ENCODE measurements at places on chromosomes 2 and 18.

DNA sequence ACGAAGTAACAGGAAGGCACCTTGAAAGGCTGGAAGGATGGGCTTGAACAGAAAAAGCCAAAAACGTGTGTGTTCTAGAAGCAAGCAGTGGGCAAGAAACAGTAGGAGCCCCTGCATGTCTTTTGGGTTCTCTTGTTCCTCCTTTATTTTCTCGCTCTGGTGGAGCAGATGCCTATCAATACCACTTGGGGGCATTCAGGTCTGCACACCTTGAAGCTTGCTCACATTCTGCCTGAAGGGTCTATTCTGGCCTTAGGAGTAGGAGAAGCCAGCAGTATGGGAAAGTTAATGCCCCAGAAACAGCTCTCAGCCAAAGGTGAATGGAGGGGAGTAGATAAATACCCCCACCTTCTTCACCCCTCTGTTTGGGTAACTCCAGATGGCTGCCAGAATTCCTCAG lies 204.5 kb downstream of the TXNL1 start:
- DNase-seq, result no peak

DNA sequence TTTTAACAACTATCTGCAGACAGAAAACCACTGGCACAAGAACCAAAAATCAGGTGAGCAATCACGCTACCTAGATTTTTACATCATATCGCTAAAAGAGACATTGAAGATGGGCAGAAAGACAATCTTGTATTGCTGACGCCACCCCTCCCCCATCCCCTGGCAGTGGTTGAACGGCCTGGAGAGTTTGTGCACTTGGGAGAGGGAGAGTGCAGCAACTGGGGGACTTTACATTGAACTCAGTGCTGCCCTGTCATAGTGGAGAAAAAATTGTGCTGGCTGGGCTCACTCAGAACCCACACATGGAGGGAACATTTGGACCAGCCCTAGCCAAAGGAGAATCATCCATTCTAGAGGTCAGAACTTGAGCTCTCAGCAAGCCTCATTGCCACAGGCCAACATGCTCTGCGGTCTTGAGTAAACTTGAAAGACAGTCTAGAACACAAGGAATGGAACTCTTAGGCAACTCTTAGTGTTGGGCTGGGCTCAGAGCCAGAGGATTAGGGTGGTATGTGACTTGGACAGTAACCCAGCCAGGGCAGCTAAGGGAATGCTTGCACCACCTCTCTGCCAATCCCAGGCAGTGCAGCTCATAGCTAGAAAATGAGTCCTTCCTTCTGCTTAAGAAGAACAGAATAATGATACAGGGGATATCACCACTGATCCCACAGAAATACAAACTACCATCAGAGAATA lies 220.0 kb upstream of the CYP26B1 start:
- DNase-seq, result peak; percentile 19

DNA sequence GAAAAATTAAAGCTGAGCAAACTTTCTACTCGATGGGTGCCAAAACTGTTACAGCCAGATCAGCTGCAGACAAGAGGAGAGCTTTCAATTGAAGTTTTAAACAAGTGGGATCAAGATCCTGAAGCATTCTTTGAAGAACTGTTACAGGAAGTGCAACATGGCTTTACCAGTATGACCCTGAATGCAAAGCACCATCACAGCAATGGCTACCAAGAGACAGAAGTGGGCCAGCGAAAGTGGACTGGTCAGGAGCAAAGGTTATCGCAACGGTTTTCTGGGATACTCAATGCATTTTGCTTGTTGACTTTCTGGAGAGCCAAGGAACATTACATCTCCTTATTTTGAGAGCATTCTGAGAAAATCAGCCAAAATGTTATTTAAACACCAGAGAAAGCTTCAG lies 9.1 kb upstream of the SERPINB5 start:
- DNase-seq, result no peak

GRCh38 chr2:96495982-96496629 lies 9.1 kb downstream of the NEURL3 start:
- DNase-seq, result no peak

GRCh38 chr2:103402944-103403343 lies 641.1 kb downstream of the TMEM182 start:
- DNase-seq, result no peak

GRCh38 chr2:65436824-65437221 lies 4.4 kb upstream of the SPRED2 start:
- no peak for DNase-seq

DNA sequence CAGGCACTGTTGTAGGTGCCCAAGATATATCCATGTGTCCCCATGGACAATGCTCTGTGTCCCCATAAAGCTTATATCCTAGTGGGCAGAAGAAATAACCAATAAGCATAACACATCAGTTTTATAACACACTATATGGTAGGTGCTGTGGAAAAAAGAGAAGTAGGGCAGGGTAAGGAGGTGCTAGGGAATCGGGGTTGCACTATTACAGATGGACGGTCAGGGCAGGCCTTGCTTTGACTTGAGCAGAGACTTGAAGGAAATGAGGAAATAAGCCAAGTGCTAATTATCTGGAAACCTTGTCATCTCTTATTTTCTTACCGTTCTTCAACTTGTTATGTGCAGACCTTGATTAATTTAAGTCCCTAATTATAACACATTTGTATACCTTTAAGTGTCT lies 82.0 kb downstream of the PHLPP1 start:
- no peak for DNase-seq

DNA sequence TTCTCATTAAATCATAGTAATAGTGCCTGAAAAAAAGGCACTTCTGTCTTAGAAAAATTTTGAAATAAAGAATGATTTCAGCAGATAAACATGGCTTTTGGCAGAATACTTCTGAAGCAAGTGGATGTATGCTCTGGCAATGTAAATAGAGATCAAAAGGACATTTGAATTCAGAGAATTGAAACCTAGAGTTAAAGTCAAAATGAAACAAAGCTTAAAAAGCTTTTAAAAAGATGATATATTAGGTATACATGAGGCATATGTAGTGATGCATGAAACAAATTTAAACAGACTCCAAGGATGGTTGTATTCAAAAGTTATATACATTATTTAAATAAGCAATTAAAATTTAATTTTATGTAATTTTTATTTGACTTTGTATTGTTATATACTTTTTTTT lies 1344.5 kb upstream of the TMEFF2 start:
- DNase-seq, result no peak

- DNase-seq, result no peak
Measured at GRCh38 chr18:62850619-62851306, 135.4 kb downstream of the PHLPP1 start.

DNA sequence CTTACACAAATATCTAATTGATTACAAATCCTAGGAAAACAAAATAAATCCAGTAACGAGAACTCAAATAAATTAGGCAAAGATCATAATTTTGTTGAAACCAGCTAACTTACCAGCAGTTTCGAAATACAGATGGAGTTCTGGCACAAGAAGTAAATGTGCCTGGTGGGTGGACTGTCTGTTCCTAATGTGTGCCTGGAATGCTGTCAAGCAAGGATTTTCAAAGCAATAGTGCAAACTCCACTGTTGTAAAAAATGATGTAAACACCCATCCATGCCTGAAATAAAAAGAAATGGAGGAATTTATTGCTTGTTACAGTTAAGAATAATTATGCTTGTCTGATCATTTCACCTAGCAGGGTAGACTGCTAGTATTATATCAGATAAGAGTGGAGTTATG lies 423.9 kb upstream of the MAP2 start:
- DNase-seq, result no peak

DNA sequence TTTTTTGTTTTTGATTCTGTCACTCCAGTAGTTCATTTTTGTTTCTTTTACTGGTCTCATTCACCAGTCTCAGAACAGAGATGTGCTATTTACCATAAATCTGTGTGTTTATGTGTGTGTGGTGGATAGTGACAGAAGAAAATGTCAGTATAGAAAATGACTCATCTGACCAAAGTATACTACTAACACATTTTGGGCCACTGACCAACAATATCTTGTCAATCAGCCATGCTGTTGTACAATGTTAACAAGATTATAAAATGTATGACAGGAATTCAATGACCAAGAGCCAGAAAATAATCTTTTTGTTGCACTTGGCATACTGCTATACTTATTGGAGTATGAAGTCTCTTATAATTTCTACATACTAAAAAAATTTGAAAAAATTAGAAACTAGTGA lies 1081.4 kb upstream of the NRXN1 start:
- DNase-seq, result no peak

DNA sequence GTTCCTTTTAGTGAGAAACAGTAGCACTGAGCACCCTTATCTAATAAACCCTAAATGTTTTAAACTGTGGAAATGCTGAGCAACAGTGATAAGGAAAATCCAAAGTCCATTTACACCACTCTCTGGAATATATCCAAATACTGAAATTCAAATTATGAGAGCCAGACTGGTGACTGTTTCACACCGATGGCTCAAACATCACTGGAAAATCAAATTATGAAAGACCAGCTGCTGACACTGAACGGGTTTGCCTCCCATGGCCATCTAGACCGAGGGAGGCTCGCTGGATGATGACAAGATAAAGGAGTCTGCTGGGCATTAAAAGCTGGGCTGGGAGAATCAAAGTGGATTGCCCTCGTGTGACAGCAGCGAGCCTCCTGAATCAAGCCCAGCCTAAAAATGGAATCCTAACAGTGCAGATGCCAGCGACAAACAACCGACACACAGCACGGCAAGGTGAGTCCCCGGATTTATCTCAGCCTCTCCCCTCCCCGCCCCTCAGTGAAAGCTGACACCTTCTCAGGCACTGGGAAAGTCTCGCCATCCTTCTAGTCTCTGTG lies 30.3 kb downstream of the SERPINE2 start:
- DNase-seq, result no peak

- no peak for DNase-seq
Measured at GRCh38 chr2:68302281-68302875, 17.4 kb downstream of the CNRIP1 start.

DNA sequence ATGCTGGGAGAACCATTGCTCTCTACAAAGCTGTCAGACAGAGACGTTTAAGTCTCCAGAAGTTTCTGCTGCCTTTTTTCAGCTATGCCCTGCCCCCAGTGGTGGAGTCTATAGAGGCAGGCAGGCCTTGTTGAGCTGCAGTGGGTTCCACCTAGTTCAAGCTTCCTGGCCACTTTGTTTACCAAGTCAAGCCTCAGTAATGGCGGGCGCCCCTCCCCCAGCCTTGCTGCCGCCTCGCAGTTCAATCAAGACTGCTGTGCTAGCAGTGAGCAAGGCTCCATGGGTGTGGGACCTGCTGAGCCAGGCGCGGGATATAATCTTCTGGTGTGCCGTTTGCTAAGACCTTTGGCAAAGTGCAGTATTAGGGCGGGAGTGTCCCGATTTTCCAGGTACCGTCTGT lies 52.7 kb upstream of the SCYGR2 start:
- no peak for DNase-seq

GRCh38 chr2:190180313-190181122 lies 118.0 kb upstream of the MSTN start:
- DNase-seq, result no peak

GRCh38 chr2:79191816-79192215 lies 32.3 kb upstream of the REG3A start:
- DNase-seq, result no peak

DNA sequence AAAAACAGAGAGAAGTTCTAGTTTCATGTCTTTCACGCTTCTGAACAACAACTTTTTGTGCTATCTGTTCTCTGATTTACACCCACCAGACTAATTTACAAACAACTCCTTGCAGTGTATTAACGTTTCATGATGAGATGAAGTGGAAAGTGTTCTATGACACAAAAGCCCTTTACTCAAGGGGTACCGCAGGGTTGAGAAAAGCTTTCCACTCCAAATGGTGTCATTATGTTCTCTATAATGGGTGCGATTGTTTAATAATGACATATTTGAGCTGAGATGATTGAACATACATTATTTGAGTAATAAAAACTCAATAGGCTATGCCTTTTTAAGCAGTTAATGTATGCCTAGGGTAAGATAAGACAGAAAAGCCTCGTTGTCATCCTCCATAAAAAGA lies 76.3 kb downstream of the ACTR3 start:
- DNase-seq, result no peak

GRCh38 chr2:127669056-127669455 lies 6.3 kb downstream of the LIMS2 start:
- no peak for DNase-seq

GRCh38 chr2:46230115-46230571 lies 67.1 kb upstream of the EPAS1 start:
- DNase-seq, result no peak

DNA sequence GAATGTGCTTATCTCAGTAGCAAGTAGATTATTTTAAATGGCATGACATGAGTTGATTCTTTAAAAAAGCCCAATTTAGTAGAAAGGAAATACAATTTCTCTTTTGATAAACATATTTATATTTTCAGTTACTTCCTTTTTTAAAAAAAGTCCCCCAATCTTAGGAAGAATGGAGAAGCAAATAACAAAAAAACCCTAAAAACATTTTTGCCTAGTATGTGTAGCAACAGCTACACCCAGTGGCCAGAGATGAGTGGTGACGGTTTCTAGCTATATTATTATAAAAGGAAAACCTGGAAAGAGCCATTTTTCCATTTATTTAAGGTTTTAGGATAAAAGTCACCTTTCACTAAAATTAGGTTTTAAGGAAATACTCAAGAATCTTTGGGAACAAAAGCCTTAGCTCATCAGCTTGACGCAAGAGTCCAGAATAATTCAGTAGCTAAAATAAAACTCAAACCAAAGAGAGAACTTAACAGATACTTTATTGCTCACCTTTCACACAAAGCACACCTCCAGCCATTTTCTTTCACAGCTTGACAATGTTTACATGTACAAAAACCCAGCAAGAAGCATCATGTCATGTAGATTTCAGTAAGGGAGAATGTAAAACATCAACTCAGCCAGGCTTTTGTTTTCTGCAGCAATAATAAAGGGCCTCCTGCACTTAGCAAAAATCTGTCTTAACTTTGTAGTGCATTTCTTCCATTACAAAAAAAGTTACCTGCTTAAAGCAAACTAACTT lies 15.7 kb downstream of the FAM98A start:
- DNase-seq, result no peak

DNA sequence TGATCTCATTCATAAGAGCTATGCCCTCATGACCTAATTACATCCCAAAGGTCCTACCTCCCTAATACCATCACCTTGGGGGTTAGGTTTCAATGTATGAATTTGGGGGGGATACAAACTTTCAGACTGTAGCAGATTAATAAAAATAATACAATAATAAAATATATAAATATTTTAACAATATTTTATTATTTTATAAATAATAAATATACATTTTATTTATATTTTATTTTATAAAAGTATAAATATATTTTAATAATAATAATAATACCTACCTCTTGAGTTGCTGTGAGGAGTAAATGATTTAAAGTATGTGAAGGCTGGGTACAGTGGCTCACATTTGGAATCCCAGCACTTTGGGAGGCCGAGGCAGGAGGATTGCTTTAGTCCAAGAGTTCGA lies 8.1 kb upstream of the SLC16A14 start:
- no peak for DNase-seq

DNA sequence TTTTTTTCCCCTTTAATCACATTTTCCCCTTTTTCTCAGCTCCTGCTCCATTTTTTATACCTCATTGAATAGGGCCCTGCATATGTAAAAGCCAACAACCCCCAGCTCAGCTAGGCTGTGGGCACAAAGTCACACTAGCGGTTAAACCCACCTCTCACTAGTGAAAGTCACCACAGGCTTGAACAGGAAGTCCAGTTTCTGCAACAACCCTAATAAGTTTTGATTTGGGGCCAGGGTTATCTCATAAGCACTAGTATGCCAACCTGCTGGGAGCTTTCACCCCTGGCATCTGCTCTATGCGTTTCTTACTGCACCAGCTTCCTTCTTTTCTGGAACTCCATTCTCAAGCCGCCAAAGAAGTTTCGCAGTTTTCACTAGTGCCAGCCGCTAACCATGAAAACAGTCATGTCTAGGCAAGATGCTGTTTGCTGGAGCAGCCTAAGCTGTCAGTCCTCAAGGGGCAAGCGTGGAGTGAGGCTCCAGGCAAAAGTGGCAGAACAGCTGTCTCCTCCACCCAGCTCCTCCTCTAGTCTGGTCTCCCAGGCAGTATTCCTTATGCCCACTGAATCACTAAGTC lies 197.0 kb upstream of the MEIS1 start:
- DNase-seq, result no peak

Measured in thoracic aorta (tissue), 2 donors.